ENCODE measurements at places on chromosomes 1 and 21.

DNA sequence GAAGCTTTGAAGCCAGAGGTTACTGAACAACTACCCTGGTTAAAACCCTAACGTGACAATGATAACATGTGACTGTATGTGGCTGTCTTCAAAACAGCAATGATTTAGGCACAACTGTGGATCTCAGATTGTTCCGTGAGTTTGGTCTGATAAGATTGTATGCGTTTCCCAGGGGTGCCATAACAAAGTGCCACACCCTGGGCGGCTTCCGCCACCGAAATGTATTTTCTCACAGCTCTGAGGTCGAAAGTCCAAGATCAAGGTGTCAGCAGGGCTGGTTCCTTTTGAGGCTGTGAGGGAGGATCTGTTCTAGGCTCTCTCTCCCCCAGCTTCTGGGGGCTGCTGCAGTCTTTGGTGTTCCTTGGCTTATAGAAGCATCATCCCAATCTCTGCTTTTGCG, 29.5 kb upstream of the ERG start:
- DNase-seq: no peak

DNA sequence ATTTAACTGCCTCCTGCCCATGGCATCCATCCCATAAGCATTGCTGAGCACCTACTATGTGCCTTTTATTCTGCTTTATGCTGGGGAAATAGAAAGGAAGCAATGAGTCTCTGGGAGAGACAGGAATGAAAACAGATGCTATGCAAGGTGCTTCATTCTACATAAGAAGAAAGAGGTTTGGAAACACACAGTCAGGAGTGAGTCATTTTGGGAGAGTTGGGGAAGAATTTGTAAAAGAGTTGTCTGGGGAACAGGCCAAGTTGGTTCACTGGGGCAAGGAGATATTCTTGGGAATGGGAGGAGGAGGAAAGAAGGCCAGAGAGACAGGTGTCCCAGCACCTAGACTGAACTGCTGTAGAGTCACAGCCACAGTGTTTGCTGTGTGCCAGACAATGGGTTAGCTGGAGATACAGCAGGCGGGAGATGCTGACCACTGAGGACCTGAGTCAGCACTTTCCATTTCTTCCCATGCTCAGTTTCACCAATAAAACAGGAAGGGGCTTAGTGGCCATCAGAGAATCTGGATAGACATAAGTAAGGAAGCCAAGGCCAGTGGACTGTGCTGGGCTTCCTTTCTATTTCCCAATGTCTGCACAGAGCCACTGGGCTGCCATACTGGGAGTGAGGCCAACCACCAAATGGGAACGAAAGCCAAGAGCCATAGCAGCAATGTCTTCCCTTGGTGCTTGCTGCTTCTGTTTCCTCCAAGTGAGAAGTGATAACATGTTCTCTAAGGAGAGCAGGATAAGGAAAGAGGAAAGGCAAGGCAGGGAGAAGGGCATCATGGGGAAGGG, 187.7 kb upstream of the USP24 start:
- no peak for DNase-seq

DNA sequence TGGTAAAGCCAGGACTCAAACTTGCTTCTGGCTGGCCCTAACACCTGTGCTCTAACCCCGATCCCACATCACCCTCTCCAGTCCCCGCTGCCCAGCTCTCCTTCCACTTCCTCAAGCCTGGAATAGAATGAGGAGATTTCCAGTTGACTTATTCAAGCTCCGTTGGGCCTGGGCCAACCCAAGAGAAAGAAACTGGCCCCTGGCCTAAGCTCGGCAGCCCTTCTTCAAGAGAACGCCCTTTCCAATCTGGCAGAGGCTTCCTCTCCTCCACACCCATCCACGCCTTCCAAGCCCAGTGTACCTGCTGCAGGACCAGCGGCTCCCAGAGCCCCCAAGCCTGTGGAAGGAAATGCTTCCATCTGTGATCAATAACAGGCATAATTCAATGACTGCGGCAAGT, 51.9 kb downstream of the LRRN2 start:
- no peak for DNase-seq

DNA sequence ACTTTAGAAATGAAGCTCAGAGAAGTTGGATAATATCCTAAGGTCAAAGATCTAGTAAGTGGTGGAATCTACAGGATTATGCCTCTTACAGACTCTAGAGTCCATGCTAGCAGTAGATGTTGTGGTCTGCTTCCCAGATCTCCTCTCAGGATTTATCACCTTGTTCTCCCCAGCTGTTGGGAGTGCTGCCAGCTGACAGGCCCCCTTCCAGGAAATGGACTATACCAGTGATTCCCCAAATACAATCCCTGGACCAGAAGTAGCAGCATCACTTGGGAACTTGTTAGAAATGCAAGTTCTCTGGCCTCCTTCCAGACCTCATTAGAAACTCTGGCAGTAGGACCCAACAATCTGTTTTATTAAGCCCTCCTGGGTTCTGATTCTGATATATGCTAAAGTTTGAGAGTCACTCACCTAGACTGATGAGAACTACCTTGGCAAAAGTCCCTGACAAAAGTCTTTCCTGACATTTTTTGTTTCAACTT, 24.5 kb upstream of the NTNG1 start:
- no peak for DNase-seq

DNA sequence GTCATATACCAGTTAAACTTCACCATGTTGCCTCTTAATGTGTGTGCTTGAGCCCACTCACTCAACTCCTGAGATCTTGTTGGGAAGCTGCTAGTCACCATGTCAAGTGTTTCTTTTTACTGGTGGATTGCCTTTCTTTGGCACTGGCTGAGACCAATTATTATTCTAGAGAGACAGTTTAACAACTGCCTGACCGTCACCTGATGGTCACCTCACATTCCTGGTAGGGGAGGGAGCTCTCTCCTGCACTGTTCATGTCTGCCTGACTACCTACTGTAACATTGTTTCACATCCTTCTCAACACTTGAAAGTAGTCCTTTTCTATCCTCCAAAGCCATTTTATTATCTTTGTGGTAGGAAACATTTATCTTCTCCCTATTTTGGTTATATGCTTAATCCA, 172.3 kb downstream of the RWDD3 start:
- DNase-seq: no peak

DNA sequence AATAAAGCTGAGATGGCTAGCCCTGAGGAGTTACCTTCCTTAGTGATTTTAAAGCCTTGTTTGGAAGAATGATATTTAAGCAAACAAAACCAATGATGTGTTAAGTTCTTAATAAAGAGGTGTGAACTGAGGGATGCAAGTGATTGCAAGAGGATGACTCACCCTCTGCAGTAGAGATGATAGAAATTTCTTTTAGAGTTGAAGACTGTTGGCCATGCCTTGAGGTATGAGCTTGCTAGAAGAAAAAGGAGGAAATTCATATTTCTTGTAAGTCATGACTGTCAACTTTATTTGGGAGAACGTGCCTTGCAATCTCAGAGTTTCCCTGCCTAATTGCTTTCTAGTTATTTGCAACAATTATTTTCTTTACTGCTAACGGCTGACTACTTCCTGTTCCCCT, 94.7 kb downstream of the PLA2G4A start:
- DNase-seq: no peak

- no peak for DNase-seq
Measured at GRCh38 chr1:227793948-227794816, 21.3 kb upstream of the PRSS38 start.

GRCh38 chr1:52159033-52159789, 17.3 kb downstream of the ZFYVE9 start:
- DNase-seq: no peak

- DNase-seq: no peak
Measured at GRCh38 chr21:35179990-35180540, 131.0 kb upstream of the RUNX1 start.

GRCh38 chr1:200036619-200037270, 9.2 kb downstream of the NR5A2 start:
- DNase-seq: peak; percentile 89

- peak; percentile 58 for DNase-seq
Measured at GRCh38 chr1:26408604-26409003, 2.0 kb upstream of the LIN28A start.

DNA sequence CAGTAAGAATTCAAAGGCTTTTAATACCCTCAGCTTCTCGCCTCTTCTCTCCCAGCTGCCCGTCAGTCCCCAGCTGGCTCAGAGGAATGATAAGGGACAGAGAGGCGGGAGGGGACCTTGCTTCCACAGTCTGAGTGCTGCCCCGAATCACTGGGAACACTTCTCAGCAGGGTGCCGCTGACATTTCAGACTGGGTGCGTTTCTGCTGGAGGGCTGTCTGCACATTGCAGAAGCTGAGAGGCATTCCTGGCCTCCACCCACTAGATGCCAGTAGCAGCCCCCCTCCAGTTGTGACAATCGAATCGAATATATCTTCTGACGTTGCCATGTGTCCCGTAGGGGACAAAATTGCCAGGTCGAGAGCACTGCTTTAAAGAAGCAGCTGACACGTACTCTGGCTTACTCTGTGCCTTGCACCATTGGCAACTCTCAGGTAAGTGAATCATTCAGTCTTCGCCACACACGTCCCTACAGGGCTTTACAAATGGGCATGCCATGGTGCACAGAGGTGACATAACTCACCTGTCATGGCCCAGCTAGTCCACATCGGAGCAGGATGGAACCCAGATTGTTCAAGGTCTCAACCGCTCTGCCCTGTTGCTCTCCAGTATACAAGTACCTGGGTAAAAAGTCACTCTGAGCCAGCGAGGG, 23.9 kb downstream of the CTNNBIP1 start:
- no peak for DNase-seq

GRCh38 chr1:18351735-18352134, 129.0 kb upstream of the KLHDC7A start:
- DNase-seq: no peak

GRCh38 chr1:103958699-103959098, 209.0 kb downstream of the AMY1C start:
- DNase-seq: no peak

- no peak for DNase-seq
Measured at GRCh38 chr1:203518541-203518940, 24.6 kb downstream of the OPTC start.

GRCh38 chr1:50491142-50491541, 67.9 kb upstream of the DMRTA2 start:
- no peak for DNase-seq

DNA sequence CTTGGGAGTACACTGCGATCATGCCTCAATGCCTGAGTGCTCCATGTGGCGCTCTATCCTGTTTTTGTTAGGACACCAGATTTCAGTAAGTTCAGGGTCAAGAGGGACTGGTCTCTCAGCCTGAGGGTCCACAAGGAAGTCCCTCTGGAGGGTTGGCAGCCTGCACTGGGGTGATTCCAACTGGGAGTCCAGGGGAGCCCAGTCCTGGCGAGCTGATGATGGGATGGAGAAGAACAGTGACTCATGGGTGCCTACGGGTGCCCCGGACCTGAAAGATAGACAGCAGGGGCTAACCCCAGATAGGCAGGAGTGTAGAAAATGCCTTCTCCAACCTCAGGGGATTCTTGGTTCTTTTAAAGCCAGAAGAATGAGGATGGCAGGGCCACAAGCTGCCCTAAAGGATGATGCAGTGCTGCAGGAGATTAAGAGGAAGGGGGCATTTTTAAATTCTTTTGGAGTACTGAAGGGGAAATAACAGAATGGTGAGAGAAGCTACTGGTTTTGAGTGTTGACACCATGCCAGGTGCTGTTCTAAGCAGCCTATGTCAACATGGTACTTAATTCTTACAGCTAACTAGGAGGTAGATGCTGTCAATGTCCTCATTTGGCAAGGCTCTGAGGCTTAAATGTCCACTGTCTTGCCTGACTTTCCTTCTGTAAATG, 68.4 kb upstream of the TLR5 start:
- DNase-seq: no peak

GRCh38 chr21:46038871-46039397, 57.4 kb downstream of the COL6A1 start:
- no peak for DNase-seq

- no peak for DNase-seq
Measured at GRCh38 chr1:19877821-19878636, 4.2 kb upstream of the OTUD3 start.

DNA sequence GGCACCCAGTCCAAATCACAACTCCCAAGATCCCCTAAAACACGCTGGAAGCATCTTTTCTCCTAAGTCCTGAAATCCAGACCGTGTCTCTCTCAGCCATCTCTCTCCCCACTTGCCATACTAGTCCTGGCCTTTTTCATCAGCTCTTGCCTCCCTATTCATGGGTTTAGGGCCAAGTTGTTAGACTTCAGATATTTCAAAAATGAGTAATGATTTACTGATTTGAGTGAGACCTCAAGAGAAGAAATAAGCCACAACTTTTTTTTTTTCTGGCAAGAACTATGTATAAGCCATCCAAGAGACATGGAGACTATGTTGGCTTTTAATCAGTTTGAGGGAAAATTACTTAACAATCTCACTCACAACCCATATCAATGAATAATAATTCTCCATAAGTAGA, 62.5 kb downstream of the TBX15 start:
- no peak for DNase-seq

- no peak for DNase-seq
Measured at GRCh38 chr1:151581451-151581850, 30.4 kb upstream of the SNX27 start.

- no peak for DNase-seq
Measured at GRCh38 chr1:211831558-211832323, 1.2 kb upstream of the LPGAT1 start.

DNA sequence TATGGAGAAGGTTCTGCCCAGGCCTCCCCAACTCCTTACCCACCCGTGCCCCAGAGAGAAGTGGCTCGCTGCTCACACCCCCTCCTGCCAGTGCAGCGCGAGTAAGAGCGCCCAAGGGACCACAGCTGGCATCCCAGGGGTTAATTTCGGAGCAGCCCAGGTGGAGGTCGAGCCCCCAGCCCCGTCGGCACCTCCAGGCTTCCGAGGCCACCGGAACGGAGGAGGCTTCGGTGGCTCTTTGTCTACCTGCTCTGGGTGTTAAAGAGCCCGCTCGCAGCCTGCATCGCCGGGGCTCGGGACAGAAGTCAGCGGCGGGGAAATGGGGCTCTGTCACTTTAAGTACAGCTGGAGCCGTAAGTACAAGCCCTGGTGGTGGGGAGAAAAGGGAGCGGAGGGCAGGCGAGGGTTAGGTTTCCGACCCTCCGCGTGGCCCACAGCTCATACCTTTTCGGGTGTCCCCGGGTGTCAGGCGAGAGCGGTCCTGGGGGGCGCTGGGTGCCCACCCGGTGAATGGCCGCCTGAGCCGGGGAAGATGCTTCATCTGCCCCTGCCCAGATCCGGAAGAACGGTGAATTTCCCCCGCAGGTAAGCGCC, 89.4 kb upstream of the IPO9 start:
- DNase-seq: peak; percentile 66

DNA sequence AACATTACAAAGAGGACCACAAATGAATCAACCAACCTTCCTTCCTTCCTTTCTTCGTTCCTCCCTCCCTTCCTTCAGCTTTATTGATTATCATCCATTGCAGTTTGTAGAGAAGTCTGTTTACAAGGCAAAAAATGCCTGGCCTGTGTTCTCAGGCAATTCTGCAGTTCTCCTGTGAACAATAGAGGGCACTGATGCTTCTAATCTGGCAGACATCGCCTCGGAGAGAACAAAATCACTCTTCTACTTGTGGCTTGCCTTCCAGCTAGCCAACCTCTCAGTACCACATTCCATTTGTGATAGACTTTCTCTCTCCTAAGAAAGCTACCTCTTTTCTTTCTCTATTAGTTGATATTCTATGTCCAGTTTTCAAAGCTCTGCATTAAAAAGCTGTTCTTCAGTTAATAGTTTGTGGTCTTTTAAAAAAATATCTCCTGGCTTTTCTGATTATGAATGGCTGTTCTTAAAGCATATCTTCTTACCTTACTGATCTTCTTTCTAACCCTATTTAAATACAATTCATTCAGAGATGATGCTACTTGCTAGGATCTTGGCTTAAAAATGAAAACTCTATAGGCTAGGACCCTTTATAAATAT, 26.9 kb upstream of the ESRRG start:
- no peak for DNase-seq
